SIG-M5 (cell line): ENCODE measurements at places on chromosomes 4 and X.

GRCh38 chr4:140710908-140711622 is 45.1 kb downstream of the TBC1D9 start:
- no peak for DNase-seq

DNA sequence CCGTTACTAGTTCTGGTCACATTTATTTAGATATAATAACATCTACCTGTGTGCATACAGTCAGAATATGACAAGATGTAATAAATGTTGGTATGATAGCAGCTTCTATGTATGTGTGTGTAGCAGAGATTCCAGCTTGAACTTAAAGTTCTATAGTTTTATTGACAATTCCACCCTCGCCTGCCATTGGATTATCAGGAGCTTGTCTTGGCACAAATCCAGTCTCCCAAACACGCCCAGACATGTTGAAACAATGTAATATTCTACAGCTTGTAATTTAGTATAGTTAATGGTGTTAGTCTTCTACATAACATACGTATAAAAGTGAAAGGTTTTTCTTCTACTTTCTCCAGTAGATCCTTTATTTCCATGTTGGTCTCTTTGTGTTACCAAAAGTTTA is 44.4 kb downstream of the BBS12 start:
- no peak for DNase-seq

GRCh38 chrX:150058728-150059127 is 120.4 kb upstream of the EOLA2 start:
- DNase-seq = no peak

- DNase-seq = no peak
These were observed 2.9 kb downstream of the NDST4 start for GRCh38 chr4:115110191-115111181.

GRCh38 chrX:51334276-51334675 is 1.7 kb downstream of the NUDT10 start:
- DNase-seq = no peak

DNA sequence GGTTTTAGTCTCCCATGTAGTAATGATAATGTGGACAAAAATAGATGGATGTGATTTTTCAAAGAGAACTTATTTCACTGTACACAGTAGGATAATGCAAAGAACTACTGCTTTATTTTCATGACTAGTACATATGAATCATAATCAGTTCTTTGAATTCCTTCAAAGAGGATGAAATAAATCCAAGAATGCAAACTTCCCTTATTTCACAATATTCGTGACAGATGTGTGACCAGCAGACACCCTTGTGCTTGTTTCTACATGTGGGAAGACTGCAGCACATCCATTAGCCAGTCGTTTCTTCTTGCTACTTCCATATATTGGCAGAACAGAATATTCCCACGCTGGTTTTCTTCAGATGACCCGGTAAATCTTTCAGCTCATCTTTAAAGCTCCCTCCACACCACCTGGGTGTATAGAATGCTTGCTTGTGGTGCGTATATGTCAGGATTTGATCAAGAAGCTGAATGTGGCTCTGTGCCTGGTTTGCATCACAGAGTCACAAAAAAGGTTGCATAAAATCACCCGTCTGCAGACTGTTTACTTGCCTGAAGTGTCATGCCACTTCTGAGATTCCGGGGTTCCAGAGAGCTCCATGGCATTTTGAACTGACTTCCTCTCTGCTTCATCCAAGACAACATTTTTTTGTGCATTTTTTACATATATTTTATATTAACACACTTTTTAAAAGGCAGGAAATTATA is 47.7 kb upstream of the FAT4 start:
- no peak for DNase-seq
